Vagina (tissue), 2 donors: ENCODE measurements at places on chromosomes 11 and 22.

DNA sequence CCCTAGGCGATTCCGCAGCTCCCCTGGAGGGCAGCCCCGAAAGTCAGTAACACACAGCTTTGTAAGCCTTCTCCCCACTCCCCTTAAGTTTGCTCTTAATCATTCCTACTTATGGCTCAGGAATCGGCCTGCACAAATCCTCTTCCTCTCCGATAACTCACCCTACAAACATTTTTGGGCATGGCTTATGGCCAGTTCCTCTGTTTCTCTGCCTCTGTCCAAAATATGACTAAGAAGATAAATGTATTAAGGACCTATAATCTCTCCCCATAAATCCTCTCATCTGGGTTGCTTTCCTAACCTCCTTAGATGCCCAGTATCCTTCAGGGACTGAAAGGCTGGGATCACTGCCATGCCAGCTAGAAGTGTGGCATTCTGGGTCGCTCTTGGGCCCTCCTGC lies 41.0 kb downstream of the PAMR1 start:
- DNase-seq: no peak

- no peak for DNase-seq
Observed at GRCh38 chr22:48736593-48737460, 1090.8 kb downstream of the BRD1 start.

DNA sequence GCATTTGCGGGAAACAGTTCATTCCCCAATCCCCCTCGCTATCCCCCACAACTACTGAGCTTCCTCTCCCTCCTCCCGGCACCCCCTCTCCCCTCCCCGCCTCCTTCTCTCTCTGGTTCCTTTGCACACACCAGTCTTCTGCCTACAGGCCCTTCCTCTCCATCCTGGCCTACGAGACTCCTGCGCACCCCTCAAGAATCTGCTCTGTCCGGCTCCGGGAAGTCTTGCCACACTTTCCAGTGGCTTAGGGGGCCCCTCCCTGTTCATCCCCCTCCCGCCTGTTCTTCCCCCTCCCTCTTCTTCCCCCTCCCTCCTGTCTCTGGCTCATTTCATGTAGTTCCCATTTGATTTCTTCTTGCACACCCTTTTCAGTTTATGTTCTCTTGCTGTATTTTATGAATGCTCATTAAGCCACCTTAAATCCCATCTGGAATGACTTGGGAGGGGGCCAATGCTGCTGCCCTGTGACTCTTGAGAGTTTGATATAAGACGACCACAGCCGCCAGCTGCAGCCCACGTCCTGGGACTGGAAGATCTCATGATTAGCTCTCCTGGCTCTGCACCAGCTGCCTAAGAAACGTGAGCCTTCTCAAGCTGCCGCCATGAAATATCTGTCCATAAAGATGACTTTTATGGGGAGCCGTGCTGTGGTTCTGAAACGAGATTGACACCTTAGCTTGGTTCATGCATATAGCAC lies 50.9 kb downstream of the RPS6KA4 start:
- no peak for DNase-seq

DNA sequence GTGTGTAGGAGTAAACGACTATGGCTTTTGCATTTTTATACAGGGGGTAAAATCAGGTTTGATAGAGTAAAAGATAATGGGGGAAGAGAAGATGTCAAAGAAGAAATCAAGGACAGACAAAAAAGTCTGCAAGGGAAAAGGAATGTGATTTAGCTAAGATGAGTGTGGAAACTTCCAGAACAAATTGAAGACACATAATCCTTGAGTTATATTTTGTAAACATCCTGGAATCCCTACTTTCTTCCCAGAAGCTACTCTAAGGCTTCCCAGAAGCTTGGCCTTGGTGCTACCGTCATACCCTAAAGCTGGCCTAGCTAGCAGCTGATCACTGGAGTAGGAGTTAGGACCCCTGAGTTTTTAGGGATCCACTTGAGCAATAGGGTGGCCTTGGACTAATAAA lies 82.4 kb downstream of the BLID start:
- DNase-seq: no peak

DNA sequence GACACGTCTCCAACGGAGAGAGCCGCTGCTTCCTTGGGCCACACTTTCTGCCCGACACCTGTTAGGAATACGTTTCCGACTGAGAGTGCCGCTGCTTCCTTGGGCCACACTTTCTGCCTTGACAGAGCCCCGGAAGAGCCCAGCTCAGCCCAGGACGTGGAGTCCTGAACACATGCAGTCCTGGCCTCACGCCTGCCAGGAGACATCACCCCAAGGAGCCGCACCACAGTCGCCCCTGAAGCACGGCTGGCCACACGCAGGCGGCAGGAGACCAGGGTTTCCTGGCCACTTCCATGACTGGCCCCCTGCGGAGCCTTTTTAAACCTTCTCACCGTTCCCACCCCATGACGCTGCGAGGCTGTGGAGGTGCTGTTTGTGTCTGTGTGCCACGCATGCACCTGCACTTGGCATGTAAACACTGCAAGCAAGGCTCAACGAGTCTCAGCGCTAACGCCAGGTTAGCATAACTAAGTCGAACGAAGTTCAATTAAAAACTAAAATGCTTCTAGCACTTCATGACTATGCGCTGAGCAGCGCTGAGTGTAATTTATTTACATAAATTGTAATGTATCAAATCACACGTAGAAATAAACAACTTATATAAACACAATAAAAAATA lies 8.8 kb downstream of the TOLLIP start:
- DNase-seq: no peak
